ENCODE measurements at places on chromosomes 6 and 20. TPM values are rescaled to one million over a fixed set of nuclear protein-coding genes. Genes with fewer than 3 reads are reported as not detected.

GRCh38 chr6:163165922-163166321, 248.6 kb upstream of the QKI start:
- no peak for DNase-seq

- no peak for DNase-seq
These were observed 21.3 kb downstream of the CTNNBL1 start for GRCh38 chr20:37714978-37715672.

Gene PRR18
- total RNA-seq, result not detected

- DNase-seq, result no peak
These were observed 33.9 kb upstream of the STXBP5 start for GRCh38 chr6:147170269-147170668.

DNA sequence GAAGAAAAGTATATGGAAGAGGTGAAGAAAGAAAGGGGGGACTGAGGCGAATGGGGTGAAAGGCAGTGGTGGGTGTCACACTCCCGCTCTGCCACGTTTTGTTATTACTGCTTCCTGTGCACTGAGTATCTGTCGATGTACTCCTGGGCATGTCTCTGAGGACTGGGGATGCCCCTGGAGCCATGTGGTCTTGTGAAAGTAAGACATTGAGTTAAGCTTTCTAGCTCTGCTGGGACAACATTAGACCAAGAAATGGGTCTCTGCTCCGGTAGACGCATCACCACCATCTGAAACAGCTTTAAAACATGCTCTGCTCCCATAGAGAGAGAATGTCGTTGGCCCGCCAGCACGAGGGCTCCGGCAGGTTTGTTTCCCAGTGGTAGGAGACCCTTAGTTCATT, 40.0 kb downstream of the IRF4 start:
- no peak for DNase-seq

DNA sequence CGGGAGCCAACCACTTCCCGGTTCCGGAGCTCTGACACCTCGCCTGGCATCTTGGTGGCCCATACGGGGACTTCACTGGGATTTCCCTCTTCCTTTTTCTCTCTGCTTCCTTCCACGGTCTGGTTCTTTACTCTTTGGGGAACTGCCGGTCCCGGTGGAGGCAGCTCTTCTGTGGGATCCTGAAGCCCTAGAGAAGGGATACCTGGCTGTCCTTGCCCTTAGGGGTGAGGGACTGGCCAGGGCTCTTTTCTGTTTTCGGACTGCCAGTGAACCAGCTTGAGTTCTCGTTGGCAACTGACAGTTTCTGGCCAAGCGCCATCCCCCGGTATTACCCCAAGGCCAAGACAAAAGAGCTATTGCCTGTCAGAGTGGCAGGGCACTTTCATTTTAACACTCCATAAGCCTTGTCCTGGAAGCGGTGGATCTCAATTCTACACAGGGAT, 880 bp upstream of the CPXM1 start:
- DNase-seq, result no peak

GRCh38 chr20:35122756-35123405, 24.3 kb downstream of the EDEM2 start:
- no peak for DNase-seq

DNA sequence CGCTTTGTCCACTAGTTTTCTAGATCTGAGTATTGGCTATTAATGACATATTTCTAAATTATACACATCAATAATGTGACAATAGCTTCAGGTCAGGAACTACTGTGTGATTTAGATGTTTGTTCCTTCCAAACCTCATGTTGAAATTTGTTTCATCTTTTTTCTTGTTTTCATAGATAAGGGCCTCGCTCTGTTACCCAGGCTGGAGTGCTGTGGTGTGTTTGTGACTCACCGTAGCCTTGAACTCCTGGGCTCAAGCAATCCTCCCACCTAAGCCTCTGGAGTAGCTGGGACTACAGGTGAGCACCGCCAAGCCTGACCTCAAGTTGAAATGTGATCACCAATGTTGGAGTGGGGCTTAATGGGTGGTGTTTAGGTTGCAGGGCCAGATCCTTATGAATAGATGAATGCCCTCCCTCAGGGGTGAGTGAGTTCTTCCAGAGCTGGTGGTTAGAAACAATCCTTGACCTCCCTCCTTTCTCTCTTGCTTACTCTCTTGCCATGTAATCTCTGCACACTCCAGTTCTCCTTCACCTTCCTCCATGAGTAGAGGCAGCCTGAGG, 5.9 kb upstream of the NQO2 start:
- no peak for DNase-seq

Gene RMND1
- total RNA-seq, result 21.2 TPM

- DNase-seq, result no peak
These were observed 34.3 kb downstream of the SRC start for GRCh38 chr20:37379967-37380828.
